ENCODE measurements at places on chromosomes 6 and 20. TPM values are rescaled to one million over a fixed set of nuclear protein-coding genes. Genes with fewer than 3 reads are reported as not detected.

SHLD1 gene
- 4.8 TPM for total RNA-seq

APCDD1L gene
- total RNA-seq: not detected

DEFB116 gene
- total RNA-seq: not detected

TSBP1 gene
- total RNA-seq: not detected

LY6G6C gene
- total RNA-seq: not detected

NXT1 gene
- total RNA-seq: 15.4 TPM

PACRG gene
- total RNA-seq: 2.3 TPM

MATN4 gene
- not detected for total RNA-seq

LPA gene
- 0.20 TPM for total RNA-seq

XKR7 gene
- 0.07 TPM for total RNA-seq

PTCHD4 gene
- 1.0 TPM for total RNA-seq

DDO gene
- total RNA-seq: 1.4 TPM

WDR27 gene
- total RNA-seq: 36.3 TPM

SLC4A11 gene
- 2.6 TPM for total RNA-seq

HDGFL1 gene
- total RNA-seq: not detected

BPIFA1 gene
- total RNA-seq: 14.3 TPM

TTLL9 gene
- total RNA-seq: 20.7 TPM

POU5F1 gene
- total RNA-seq: 4.1 TPM

BTBD3 gene
- total RNA-seq: 24.2 TPM

TRDN gene
- total RNA-seq: not detected

PSORS1C2 gene
- total RNA-seq: not detected

SLC16A10 gene
- total RNA-seq: 8.7 TPM

FNDC11 gene
- 3.1 TPM for total RNA-seq

GNMT gene
- 7.8 TPM for total RNA-seq

SLC52A3 gene
- 3.0 TPM for total RNA-seq

NDUFAF5 gene
- total RNA-seq: 28.9 TPM

OPRL1 gene
- 3.1 TPM for total RNA-seq

PKIB gene
- total RNA-seq: 1.0 TPM

WRNIP1 gene
- 38.7 TPM for total RNA-seq

TPBG gene
- 15.4 TPM for total RNA-seq

ERVFRD-1 gene
- total RNA-seq: 1.3 TPM

BNIP5 gene
- 0.10 TPM for total RNA-seq

GPLD1 gene
- total RNA-seq: 2.5 TPM

JPH2 gene
- total RNA-seq: 5.5 TPM

SNRPB2 gene
- total RNA-seq: 32.2 TPM

GPX5 gene
- not detected for total RNA-seq

PGC gene
- total RNA-seq: 241 TPM

SEMG1 gene
- not detected for total RNA-seq

GMPR gene
- 23.3 TPM for total RNA-seq

ADGRG6 gene
- total RNA-seq: 32.2 TPM

MMP24 gene
- total RNA-seq: 13.5 TPM

RAET1L gene
- not detected for total RNA-seq

CLPSL2 gene
- total RNA-seq: not detected

FAM162B gene
- total RNA-seq: 14.3 TPM

TNF gene
- 6.6 TPM for total RNA-seq

FRK gene
- total RNA-seq: 9.8 TPM

CLPSL1 gene
- not detected for total RNA-seq

TP53TG5 gene
- not detected for total RNA-seq

MYCT1 gene
- 8.4 TPM for total RNA-seq

SMOC2 gene
- 1.0 TPM for total RNA-seq

DSTN gene
- 235 TPM for total RNA-seq

Data from upper lobe of left lung (tissue), 6 donors.